ENCODE measurements at places on chromosomes 6 and 20.
A peak's percentile ranks its signal among the peaks of the same experiment; 100 is the strongest.

DNA sequence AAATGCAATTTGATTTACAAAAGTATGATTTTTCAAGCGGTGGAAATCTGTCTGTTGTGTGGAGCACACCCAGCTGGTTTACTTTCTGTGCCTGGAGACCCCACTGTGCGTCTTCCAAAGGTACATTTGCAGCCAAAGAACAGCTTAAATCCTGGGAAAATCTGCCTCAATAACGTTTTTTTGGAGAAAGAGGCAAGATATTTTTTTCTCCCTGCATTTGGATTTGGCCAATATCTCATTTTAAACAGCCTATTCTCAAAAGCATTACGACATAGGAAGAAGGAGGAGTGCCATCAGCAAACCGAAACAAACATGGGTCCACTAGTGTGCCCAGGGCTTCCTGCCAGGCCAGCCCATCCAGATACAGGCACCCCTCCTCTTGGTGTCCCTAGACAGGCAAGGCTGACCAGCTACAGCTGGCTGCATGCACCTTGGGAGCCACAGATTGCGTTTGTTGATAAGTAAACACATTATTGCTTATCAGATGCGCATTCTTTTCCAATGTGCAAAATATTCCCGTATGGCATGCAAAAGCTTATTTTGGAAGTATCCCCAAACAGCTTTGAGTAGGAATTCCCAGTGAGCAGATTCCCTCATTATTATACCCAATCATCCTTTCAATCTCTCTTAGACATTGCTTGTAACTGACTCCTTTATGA is 184.5 kb upstream of the MARCKS start:
- DNase-seq: no peak

GRCh38 chr20:50284811-50285375 is 94.3 kb downstream of the CEBPB start:
- DNase-seq: no peak

- DNase-seq: no peak
These were observed 57.7 kb downstream of the PPP1R14C start for GRCh38 chr6:150200428-150201100.

GRCh38 chr6:29811377-29811776 is 16.2 kb upstream of the HLA-G start:
- DNase-seq: no peak

DNA sequence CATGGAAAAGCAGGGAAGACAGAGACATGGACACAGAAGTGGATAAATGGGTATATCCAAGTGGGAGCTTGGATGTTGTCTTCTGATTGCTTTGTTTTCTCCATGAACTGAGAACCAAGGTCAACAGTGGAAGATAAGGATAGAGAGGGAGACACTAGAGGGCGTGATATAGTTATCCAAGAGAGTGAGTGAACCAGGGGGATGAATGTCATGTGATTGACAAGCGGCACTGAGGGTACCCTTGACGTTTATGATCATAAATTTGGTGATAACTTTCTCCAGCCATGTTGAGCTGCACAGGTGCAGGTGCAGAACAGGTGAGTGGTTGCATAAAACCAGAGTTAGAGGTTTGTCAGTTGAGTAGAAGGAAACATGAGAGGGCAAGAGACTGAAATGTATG is 20.7 kb downstream of the EBF4 start:
- DNase-seq: no peak

GRCh38 chr6:133503336-133503729 is 262.2 kb downstream of the EYA4 start:
- DNase-seq: no peak

DNA sequence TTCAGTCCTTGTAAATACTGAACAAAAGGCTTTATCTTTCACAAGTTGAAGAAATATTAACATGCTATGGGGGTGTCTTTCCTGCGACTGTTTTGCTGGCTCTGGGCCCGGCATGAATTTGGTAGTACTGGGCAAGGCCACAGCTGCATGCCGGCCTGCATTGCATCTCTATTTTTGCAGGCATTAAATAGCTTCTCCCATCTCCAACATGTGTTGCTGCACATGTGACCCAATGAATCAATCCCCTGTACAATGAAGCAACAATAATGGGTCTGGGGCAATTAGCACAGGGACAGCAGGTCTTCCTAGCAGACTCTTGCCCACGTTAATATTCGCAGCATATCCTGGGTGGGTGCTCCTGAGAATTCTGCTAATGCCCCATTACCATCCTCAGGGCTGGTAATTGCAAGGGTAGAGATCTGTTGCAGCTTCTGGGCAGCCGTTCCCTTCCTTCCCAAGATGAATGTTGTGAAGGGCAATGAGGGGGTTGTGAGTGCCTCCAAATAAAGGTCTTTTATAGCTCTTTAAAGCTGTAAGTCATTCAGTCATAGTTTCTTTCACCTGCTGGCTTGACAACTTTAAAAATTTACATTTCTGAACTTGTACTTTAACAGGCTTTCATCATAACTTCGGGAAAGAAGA is 24.3 kb upstream of the CDYL start:
- no peak for DNase-seq

GRCh38 chr6:27650620-27651370 is 177.9 kb upstream of the ZNF184 start:
- DNase-seq: no peak

GRCh38 chr20:38799203-38799602 is 6.3 kb upstream of the PPP1R16B start:
- no peak for DNase-seq

- DNase-seq: no peak
These were observed 219.8 kb downstream of the TFAP2A start for GRCh38 chr6:10194816-10195672.

- DNase-seq: no peak
These were observed 41.2 kb upstream of the PROKR2 start for GRCh38 chr20:5357946-5358345.

- DNase-seq: no peak
These were observed 9.9 kb upstream of the ECT2L start for GRCh38 chr6:138785980-138786379.

- DNase-seq: no peak
These were observed 12.9 kb downstream of the OR2A4 start for GRCh38 chr6:131688286-131688685.

- DNase-seq: no peak
These were observed 84.6 kb upstream of the SGK1 start for GRCh38 chr6:134402372-134402984.

DNA sequence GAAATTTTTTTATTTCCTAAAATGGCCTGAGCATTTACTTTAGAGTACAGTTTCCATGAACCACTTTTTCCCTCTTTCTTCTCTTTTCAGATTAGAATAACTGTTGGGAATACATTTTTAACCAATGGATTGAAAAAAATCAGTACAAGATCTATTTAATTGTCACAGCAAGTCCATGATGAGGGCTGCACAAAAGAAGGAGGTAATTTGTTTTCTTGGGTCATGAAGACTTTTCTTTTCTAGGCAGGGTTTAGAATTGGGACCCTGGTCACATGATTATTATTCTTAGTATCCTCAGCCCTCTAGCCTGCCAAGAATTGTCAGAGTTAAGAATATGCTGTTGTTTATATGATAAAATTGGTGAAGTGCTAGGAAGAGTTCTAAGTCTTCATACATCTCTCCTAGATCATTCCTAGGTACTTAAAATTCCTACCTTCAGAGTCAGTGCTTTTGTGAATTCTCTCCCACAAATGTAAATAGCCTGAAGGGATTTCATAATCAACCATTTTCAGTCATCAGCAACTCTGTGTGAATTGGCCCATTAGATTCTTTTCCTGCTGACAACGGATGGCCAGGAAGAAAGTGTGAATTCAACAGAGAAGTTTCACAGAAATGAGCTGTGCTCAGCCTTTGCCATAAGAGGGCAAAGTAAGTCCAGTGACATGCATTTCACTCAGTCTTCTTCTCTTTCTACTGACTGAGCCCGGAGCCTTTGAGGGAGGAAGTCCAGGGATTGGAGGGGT is 32.4 kb upstream of the TPBG start:
- no peak for DNase-seq

DNA sequence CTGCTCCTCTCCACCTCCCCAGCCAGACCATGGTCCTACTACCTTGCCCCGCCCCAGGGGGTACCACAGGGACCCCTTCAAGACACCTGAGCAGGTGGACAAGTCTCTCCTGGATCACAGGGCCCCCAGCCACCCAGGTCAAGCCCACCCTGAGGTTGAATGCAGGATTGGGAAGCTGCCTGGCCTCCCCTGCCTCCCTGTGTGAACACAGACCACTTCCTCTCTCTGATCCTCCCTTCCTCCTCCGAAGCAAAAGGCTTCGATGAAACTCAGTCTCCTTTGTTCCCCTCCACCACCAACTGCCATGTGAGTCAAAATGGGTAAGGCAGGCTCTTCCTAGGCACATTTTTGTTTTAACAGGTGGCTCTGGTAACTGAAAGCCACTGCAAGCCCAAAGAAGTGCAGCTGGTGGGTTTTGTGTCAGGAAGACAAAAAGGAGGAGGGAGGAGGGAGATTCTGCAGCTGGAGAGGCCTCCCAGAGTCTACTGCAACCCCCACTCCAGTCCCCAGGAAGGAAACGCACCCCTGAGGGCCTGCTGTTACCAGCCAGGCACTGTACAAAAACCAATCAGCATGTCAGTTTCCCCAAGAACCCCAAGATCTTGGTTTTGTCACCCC is 5.4 kb downstream of the ADA start:
- DNase-seq: no peak

DNA sequence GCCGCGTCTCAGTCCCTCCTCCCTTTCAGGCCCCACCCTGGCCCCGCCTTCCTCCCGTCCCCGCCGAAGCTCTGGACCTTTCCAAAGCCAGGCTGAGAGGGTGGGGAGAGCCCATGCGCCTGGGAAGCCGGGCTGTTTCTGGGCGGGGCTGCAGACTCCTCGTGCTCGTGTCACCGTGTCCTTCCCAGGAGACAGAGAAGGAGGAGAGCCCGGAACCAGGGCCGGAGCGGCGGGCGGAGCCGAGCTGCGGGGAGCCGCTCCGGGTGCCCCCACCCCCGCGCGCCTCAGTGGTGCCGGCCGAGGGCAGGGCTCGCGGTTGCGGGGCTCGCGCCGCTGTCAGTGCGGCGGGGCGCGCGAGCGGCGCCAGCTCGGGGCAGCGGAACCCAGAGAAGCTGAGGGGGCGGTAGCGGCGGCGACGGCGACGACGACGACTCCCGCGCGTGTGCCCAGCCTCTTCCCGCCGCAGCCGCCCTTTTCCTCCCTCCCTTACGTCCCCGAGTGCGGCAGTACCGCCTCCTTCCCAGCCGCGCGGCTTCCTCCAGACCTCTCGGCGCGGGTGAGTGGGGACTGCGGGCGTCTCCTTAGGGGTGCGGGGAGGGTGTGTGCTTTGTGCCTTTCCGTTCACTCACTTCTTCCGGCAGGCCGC is at the start of gene RALY:
Gene RALY, plus strand, starts transcription at position 336 of the 646 bp plus-strand sequence. CDS start 78,164 bp downstream, outside the sequence.
- no peak for DNase-seq

- DNase-seq: no peak
These were observed 23.9 kb downstream of the THBS2 start for GRCh38 chr6:169229615-169230321.

DNA sequence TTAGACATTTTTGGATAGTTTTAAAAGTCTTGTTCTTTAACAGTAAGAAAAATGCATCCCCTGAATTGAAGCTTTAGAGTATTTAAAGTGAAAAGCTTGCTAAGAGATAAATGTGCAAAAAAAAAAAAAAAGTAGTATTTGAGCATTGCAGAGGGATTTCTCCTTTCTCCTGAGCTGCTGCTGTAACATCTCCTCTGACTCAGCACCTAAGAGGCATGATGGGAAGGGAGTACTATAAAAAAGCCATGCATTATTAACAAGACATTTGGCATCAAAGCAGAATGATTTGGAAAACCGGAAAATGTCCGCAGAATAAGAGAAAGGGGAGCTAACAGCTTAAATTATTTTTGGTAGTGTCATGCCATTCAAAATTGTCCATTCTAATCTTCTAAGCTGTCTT is 27.9 kb downstream of the B4GALT5 start:
- peak; percentile 44 for DNase-seq

GRCh38 chr20:44083220-44083933 is 103.6 kb downstream of the JPH2 start:
- DNase-seq: no peak

DNA sequence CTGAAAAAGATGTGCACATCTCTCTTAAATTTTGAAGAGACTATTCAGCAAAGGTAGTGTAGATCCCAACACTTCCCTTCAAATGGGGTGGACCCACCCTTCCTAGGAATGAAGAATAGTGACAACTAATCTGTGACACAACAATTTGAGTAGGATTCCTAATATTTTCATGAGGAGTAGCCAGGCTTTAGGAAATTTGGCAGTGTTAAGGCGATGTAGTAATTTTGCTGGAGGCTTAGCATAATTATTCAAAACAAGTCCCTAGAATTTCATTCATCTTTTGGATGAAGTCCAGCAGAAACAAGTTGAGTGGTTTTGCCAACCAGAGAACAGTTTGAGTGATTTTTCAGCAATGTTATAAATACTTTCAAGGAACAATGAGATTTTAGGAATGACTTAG is 52.4 kb downstream of the ELOVL4 start:
- DNase-seq: no peak

- DNase-seq: no peak
These were observed 14.4 kb downstream of the MKKS start for GRCh38 chr20:10419550-10420133.

GRCh38 chr20:20215976-20216727 is 151.8 kb upstream of the INSM1 start:
- DNase-seq: no peak

DNA sequence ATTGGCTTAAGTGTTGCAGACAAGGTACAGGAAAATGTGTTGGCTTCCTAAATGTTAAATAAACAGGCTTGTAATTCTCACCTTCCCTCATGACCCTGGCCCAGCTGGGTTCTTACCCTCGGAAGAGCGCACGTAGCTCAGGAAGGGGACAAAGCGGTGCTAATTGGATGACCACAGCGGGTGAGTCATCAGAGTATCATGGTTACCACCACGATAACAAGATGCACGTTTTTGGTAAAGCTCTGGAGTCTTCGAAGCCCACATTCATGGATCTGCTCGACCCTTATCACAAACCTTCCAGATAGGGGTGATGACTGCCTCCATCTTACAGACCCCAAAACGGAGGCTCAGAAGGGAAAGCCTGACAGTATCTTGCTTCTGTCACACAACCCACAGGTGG is 32.8 kb downstream of the APCDD1L start:
- DNase-seq: no peak

DNA sequence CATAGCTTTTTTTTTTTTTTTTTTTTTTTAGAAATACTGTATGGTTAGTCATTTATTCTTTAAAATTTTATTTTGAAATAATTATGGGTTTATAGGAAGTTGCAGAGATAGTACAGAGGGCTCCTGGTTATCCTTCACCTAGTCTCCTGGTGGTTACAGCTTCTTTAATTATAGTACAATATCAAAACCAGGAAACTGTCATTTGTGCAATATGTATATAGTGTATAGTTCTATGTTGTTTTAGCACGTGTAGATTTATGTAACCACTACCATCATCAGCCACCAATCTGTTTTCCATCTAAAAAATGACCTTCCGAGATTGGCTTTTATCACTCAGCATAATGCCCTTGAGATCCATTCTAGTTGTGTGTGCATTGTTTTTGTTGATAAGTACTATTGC is 54.7 kb downstream of the SLC22A2 start:
- DNase-seq: no peak

Measured in C1 segment of cervical spinal cord (tissue), 14 donors.